ENCODE measurements at places on chromosomes 2 and 18.

DNA sequence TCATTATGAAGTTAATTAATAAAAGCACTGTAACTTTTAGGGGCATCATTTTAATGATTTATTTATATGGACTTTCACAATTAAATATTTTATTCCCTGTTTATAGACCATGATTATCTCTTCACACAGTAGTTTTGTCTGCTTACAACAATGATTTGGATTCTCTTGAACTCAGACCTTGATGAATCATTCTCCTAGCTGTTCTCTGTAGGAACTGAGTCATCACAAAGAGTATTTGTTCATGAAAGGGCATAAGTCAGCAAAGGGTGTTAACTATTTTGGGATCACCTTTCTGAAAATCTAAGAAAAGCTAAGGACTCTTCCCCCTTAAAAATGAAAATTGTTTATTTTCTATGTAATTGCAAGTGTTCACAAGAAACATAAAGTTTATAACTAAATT, 461.1 kb upstream of the UBE2E3 start:
- DNase-seq = no peak

- DNase-seq = no peak
Observed at GRCh38 chr2:140696449-140696848, 1434.4 kb downstream of the LRP1B start.

DNA sequence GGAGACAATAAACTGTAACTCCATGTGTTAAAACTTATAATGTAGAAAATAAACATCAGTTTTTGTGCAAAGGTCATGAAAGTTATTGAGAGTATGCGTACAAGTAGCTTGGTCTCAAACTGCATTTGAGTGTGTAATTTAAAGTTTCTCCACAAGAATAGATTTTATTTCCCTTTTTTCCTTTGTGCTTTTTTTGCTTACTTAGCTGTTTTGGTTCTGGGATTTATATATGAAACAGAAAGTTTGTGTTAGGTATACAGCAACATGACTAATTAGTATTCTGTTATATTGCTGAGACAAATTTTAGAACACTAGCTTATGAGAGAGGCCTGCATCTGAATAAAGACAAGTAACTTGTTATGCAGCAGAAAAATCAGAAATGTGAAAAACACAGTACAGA, 67.5 kb downstream of the GTF2A1L start:
- no peak for DNase-seq

DNA sequence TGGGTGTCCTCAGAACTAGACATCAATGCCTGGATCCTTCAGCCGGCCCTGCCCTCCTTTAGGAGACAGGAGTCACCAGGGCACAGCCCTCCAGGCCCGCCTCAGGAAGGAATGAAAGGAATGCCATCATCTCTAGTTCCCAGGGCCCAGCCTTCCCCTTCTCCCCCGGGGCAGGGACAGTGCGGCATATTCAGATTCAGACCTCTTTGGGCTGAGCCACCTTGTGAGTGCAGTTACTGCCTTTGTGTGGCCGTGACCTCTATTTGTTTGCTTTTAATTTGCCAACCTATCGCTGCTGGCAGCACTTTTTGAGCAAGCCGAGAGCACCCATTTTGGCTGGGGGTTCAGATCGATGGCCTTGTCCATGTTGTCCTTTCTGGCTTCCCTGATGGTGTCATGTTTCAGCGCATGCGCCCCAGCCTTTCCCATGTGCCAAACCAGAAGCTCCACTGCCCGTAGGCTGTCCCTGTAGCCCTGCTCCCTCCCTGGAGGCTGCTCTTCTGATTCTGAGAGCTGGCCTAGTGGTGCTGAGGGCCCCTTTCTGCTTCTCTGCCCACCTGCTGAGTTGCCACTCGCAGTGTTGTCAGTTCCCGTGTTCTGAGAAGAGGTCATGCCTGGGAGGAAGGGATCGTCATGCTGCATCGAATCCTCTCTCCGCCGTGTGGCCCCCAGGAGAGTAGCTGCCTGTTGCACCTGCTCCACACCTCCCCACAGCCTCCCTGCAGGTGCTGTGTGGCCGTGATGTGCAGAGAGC, 10.9 kb downstream of the ANKRD23 start:
- no peak for DNase-seq

DNA sequence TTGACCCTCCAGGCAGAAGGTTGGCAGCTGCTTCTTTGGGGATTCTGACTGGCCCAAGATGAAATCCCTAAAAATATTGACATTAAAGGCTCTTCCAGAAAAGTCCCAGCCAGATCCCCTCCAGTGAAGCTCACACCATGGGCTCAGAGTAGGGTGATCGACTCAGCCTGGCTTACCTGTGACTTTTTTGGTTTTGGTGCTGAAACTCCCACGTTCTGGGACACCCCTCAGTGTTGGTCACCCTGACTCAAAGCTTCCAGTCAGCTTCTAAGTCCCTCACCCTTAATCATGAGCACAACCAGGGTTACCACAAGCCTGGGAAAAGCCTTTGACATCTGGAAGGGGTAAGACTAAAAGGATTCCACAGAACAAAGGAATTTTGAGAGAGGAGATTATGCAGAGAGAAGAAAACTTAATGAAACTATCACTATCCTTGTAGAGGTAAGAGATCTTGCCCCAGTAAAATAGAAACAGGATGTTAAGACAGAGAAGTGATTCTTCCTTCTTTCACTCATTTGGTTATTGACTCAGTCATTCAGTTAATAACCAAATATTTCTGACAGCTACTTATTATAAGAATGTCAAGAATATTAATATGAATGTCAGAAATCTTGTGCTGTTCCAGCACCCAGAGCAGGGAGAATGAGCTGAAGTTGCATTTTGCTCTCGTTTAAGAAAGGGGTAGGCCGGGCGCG, 66.8 kb upstream of the SEC11C start:
- no peak for DNase-seq

- no peak for DNase-seq
Observed at GRCh38 chr18:8615397-8616027, 6.3 kb downstream of the RAB12 start.

- no peak for DNase-seq
Observed at GRCh38 chr2:169365029-169365480, 2.7 kb upstream of the LRP2 start.

DNA sequence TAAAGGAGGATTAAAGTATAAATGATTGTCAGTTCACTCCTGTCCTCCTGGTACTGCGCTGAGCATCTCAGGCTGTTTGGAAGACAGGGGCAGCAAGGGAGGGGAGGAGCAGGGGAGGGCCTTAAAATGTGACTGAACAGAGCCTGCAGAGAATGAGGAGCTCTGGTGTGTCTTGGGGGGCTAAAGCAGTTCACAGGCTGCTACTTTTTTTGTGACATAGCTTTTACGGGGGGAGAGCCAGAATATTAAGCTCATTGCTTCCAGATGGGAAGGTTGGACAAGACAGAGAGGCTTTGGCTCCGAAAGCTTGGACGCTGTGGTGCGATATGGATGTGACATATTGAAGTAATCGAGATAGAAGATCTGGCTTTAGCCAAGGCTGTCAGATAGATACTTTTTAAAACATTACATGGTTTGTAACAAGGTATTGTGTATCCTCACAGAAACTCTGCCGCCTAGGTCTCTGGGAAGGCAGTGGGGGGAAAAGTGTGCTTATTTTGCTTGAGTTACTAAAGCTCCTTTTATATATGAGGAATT, 40.5 kb downstream of the RDH14 start:
- DNase-seq = no peak

DNA sequence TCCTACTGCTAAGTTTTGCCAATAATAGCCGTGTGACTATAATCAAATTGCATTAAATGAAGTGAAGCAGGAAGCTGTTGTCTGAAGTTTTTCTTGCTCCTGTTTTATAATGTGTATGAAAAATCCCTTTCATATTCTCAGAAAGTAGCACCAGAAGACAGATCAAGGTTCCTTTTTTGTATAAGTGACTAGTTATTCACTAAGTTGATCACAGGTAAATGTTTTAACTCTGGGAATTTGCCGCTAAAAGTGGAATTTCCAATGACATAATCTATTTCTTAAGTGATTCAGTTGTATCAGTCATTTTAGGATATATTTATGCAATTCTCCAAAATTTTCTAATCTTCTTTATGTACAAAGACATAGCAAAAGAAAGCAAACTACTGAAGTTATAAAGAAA, 99.6 kb downstream of the DPP4 start:
- DNase-seq = no peak

GRCh38 chr2:205914213-205915129, 171.5 kb downstream of the INO80D start:
- DNase-seq = no peak

DNA sequence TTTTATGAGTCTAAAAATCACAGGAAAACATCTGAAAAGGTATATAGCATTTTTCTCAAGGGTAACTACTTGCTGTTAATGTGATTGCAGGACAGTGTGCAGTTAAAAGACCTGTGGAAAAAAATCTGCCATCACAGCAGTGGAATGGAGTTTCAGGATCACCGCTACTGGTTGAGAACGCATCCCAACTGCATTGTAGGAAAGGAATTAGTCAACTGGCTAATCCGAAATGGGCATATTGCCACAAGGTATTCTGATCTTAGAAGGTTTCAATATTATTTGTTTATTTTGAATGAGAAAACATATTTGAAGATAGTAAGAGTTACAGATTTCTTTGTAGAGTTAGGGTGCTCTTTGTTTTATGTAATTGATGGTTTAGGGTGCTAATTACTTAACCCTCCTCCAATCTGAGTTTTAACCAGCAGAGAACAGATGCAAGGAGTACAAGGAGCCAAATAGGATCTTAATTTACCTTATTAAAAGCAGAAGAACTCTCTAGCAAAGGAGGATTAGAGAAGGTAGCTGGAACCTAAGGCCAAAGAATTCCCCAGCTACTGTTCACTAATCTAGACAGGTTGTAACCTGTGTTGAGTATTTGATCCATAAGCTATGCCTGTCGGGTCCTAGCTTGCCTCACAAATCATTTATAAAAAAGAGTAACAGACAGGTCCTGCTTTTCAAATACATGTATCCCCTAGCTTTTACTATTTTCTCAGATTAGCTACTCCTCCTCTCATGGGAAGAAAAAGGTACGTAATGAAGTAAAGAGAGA, 35.0 kb downstream of the PIKFYVE start:
- DNase-seq = no peak

GRCh38 chr2:138090330-138090729, 126.1 kb downstream of the HNMT start:
- no peak for DNase-seq

DNA sequence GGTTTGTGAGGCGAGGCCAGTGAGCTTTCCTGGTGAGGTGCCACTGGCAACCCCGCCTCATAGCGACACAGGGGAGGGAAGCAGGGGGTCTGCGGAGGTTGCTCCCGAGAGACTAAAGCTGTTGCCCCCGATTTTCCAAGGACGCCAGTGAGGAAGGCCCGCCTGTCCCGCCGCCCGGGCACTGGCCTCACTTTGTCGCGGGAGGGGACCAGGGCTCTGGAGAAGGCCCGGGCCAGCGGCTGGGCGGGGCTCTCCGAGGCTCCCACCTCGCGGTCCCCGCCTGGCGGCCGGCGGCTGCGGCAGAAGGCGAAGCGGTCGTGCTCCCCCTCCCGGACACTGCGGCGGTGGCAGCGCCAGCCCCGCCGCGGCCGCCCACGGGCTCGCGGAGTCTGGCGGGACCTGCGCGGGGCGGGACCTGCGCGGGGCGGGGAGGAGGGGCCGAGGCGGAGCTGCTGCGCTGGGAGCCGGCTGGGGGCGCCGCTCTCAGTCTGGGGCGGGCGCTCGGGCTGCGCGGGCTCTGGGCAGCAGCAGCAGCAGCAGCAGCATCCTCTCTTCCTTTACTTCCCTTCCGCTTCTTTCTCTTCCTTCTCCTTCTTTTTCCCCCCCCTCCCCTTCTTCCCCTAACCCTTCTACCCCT, at the start of gene MAP2:
MAP2 (plus strand) TSS at position 486 of the 637 bp plus-strand sequence. CDS start 229,124 bp downstream, outside the sequence.
- peak; percentile 78 for DNase-seq

DNA sequence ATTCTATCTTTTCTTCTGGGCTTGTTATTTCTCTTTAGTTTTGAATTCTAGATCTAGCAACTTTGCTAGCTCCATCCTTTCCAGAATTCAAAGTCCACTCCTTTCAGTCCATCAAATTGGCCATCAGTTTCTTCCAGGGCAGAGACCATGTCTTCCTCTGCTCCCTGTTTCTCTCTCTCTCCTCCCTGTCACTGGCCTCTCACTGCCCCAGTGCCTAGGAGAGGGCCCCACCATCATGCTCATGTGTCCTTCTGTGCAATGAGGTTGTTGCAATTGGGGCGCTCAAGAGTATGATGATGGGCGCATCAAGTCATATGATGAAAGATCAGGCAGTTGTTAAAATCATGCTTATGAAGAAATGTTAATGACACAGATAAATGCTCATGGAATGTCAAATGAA, 159.2 kb upstream of the HS6ST1 start:
- DNase-seq = no peak

DNA sequence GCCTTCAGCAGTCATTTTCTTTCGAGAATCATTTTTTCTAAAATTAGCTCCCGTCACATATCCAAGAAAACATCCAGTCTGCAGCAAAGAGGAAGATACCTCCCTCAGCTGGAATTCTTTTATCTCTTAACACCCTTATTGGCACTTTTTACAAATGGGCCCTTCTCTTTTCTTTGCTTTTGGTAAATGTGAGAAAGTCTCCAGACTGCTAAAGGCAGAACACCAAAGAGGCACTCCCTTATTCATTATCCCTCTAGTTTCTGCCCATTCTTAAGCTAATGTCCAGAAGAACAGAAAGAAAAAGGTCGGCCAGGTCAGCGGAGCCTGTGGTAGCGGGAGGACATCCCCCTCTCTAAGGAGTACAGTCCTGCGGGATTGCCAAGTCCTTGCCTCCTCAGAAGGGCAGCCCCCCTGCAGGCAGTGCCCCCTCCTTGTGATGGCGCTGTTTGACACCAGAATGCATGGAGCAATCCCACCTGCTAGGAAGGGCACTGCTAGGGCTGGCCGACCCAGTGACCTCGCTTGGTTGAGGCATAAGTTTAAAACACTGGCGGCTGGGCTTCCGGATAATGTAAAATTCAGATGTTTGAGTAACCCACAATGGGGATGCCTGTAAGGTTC, 34.0 kb downstream of the ST6GAL2 start:
- no peak for DNase-seq

DNA sequence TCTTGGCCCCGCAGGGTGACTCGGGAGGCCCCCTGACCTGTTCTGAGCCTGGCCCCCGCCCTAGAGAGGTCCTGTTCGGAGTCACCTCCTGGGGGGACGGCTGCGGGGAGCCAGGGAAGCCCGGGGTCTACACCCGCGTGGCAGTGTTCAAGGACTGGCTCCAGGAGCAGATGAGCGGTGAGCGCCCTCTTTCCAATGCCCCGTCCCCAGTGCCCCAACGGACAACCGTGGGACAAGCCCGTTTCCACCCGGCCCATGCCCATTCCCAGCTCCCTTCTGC, 2.6 kb upstream of the CHRND start:
- no peak for DNase-seq

DNA sequence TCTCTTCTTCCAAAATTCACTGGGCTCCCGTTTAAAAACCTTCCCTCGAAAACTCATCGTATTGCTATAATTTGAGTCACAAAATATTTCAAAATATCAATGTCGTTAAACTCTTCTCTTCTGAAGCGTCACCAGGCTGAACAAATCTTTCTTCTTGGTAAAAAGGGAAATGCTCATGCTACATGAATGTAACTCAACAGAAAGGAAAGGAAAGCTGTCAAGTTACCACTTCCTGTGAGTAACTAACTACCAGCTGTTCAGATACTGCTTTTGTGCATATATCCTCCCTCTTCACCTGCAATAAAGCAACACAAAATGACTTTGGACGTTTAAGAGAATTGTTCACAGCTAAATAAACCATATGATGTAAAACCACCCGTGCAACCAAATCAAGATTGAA, 95.4 kb downstream of the DOCK10 start:
- DNase-seq = no peak

GRCh38 chr2:72001937-72002690, 145.5 kb downstream of the CYP26B1 start:
- no peak for DNase-seq

GRCh38 chr18:63307551-63308200, 11.9 kb downstream of the BCL2 start:
- DNase-seq = no peak

- peak; percentile 80 for DNase-seq
Observed at GRCh38 chr18:44725300-44726058, 44.8 kb downstream of the SETBP1 start.

- no peak for DNase-seq
Observed at GRCh38 chr2:75619956-75620740, 26.4 kb upstream of the MRPL19 start.

All from activated CD8-positive, alpha-beta memory T cell treated with anti-CD3 and anti-CD28 coated beads for 24 hours (primary cell).